ENCODE measurements at places on chromosomes 5 and 9.

- DNase-seq = no peak
Observed at GRCh38 chr5:154194345-154195329, 4.1 kb downstream of the GALNT10 start.

GRCh38 chr5:150488519-150489359, 19.2 kb upstream of the NDST1 start:
- no peak for DNase-seq

DNA sequence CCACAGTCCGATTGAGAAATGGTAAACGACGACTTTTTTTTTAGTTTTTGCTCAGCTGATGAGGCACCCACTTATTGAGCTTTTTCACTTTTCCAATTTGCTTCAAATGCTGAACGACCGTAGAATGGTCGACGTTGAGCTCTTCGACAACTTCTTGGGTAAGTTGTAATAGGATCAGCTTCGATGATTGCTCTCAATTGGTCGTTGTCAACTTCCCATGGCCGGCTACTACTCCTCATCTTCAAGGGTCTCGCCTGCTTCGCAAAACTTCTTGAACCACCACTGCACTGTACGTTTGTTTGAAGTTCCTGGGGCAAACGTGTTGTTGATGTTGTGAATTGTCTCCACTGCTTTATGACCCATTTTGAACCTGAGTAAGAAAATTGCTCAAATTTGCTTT, 35.7 kb downstream of the NSD1 start:
- DNase-seq = no peak

- no peak for DNase-seq
Observed at GRCh38 chr5:128764601-128765310, 200.5 kb upstream of the SLC27A6 start.

DNA sequence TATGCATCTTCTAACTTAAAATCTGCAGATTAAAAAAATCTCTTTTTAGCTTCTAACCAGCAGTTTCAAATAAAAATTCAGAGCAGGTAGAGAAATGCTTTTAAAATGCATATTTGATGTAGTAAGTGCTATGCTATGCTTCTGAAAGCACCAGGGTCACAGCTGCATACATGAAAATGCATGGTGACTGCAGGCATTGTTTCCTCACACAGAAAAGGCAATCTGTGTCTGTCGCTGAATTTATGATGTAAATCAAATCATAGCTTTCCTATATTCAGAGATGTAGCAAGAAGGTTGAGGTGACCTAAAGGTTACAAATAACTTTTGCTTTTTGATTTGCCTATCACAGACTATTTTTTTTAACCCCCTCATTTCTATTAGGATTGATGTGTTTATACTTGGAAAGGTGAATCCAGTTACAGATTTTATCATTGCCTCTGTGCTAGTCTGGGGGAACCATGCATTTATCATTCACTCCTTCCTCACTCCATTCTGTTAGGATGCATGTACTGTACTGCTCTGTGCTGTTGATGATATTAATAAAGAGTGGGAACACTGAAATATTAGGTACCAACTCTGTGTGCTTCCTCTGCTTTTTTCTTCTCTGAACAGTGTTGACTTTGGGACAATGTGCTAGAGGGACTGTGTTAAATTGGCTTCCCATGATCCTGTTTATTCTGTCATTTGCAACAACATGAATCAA, 65.6 kb downstream of the FOCAD start:
- no peak for DNase-seq

Measured in activated naive CD4-positive, alpha-beta T cell treated with anti-CD3 and anti-CD28 coated beads for 36 hours (primary cell).